Hypothalamus (tissue), 51 donors: ENCODE measurements at places on chromosomes 4 and X.

DNA sequence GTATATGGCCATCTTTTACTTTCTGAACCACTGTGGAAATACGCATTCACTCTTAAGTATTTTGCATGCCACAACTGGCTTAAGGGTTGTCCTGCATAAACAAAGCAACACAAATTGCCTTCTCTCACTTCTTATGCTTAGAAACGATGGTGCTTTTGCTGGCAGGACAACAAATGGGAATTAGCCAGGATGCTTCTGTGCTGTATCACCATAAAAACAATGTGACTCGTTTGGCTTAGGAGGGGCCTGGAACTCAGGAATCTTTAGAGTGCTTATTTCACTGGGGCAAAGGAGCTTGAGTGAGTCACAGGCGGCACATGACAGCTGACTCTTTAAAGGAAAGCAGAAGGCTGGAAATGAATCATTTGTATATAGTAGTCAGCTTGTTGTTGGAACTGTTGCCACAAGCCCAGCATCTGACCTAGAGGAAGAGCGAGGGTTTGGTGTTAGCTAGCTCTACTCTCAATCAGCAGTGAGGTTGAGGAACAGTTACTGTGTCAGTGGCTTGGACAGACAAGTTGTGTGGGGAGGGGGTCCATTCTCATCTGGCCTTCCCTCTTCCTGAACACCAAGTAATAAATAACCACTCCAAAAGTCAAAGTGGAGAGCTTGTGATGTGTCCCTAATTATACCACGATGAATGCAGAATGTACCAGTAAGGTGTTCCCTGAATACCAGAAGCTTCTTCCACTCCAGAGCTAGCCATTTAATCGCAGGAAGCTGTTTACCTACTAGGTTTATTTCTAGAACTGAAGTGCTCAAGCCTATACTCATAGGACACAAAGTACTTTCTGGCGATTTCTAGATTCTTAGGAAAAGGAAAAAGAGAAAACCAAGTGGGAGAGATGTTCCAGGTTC, 293.1 kb downstream of the CAMK2D start:
- peak; percentile 74 for DNase-seq

DNA sequence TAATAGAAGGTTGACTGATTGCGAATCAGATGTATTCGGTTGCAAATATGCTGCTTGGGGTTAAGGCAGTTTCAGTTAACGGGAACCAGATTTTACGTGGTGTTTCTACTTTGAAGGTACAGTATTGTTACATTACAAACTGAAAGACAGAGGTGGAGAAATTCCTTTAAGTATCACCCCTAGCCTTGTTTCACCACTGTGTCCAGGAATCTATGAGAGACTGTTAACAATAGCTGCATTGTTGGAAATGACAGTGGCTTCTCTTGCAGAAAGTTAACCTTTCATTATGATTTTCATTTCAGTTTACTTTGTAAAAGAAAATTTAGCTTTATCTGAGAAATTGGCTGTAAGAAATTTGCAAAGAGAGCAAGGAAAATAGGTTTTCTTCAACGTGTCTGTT, 2.6 kb downstream of the CDKL5 start:
- no peak for DNase-seq

GRCh38 chr4:85672116-85672515, 197.2 kb downstream of the ARHGAP24 start:
- DNase-seq: no peak

- no peak for DNase-seq
Observed at GRCh38 chrX:40010550-40011321, 87.0 kb downstream of the BCOR start.

DNA sequence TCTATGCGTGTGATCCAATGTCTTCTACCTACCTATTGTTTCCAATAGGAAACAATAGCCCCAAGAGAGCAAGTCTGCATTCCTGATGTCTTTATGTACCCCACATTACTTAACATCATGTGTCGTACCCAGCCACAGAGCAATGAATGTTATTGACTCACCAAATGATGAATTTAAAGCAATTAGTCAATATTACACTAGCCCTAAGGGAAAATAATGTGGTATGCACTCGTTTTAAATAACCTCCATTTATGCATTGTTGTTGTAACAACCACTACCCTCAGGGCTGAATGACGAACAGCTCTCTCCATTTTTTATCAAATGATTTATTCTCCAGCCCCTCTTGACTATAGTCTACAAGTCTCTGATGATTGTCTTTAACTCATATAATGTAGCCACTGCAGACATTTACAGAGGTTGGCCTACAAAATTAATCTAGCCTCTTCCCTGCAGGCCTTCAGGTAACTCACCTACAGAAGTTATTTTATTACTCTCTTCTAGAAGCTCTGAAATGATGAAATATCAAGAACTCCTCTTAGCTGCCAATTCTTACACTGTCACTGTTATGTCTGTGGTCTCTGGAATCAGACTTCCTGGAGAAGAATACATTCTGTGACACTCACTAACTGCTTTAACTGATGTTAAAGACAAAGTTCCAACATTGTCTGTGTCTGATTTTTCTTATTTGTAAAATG, 601.7 kb upstream of the GRIA3 start:
- no peak for DNase-seq

DNA sequence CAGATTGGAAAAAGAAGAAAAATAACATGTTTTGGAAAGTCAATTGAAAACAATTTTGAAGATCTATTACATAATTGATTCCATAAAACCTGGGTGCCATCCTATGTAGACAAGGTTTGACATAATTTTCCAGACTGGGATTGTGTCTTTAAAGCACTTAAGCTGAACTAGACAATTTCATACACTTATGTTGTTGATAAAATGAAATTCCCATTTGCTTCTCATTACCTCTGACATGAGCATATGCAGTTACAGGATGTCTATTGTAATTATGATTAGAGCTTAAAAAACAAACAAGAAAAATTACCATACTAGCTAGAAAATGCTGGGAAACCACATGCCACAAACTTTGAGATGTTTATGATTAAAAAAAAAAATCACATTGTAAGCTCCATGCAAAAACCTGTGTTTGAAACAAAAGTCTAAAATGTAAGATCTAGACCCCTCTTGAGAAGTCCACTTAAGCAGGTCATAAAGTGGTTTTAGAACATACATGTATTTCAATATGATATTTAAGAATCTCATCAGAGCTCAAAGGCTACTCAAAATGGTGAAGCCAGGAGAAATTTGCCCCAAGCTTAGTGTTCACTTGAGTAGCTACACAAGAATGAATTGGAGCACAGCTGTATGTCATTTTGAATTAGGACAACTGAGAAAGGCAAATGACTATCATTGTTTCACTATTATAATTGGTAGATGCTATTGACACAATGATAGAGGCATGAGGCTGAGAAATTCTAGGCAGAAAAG, 181.1 kb upstream of the PABPC4L start:
- DNase-seq: no peak

DNA sequence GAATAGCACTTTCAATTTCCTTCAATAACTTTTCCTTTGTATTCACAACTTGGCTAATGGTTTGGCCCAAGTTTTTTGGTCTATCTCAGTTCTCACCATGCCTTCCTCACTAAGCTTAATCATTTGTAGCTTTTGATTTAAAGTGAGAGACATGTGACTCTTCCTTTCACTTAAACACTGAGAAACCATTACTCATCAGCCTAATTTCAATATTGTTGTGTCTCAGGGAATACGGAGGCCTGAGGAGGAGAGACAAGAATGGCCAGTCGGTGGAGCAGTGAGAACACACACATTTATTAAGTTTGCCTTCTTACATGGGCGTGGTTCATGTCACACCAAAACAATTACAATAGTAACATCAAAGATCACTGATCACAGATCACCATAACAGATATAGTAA, 56.7 kb downstream of the TSPAN5 start:
- DNase-seq: no peak

DNA sequence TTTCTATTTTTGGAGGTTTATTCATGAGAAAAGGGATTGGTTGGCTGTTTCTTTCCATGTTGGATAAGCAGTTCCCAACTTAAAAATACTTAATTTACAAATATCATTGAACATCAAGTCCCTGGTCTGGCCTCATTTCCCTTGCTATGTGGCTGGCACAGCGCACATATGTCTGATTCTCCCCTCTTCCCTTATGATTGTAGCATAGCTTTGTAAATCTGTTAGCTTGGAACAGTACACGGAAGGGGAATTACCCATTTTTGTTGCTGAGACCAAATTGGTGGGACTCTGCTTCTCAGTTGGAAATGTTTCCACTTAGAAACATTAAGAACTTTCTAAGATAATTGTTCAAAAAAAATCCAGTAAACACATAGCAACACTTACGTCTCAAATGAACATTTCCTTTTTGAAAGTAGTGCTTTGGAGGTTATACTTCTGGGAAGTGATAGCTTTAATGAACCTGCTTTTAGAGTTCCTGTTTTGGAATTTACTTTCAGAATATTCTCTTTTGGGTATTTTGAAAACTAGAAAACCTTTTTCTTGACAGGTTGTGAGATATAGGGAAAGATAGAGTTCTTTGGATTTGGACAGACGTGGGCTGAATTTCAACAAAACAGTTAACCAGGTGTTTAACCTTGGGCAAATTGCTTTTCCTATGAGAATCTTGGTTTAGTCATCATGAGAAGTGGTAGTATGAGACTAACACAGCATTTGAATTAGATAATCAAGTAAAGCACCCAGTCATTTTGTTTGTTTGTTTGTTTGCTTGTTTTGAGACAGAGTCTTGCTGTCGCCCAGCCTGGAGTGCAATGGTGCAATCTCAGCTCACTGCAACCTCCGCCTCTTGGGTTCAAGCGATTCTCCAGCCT, 47.3 kb downstream of the STIM2 start:
- DNase-seq: no peak

GRCh38 chr4:71004281-71004851, 10.9 kb downstream of the DCK start:
- no peak for DNase-seq

DNA sequence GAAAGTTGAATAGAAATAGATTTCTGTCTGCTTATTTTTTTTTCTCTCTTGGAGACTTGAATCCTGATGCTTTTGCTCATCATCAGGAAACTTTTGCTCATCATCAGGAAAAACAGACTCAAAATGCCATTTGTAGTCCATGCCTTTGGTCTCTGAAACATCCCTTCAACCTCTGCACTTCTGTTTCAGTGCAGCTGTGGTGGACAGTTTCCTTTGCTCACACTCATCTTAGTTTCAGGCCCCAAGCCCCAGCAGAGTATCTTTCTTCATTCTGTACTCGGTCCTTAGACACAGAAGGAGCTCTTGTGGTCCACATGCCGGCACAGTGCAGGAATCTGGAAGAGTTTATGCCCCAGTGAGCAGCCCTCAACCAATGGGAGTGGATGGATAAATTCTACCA, 337.9 kb downstream of the PPP3CA start:
- DNase-seq: no peak

GRCh38 chr4:181213551-181213950, 1029.7 kb upstream of the TENM3 start:
- DNase-seq: no peak

- DNase-seq: peak; percentile 32
Observed at GRCh38 chr4:680928-681645, 6.7 kb downstream of the MYL5 start.

DNA sequence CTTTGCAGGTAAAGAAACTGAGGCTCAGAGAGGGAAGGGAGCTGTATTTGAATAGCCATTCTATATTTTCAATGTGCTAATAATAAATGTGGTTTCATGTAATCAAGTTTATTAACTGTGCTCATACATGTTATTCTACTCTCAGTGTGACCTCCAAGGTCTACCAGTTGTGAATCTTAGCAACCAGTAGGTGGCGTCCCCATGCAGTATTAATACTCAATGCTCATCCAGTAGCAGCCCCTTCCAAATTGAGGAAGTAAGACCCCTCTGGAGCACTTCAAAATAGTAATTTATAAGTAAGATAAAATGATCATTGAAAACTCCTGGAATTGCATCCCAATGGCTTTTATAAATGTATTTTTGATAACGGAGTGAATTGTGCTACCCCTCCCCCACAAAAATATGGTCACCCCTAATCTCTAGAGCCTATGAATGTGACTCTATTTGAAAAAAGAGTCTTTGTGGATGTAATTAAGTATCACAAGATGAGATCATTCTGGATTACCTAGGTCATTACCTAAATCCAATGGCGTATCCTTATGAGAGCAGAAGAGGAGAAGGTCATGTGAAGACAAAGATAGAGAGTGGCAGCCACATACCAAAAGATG, 20.4 kb upstream of the SEPSECS start:
- no peak for DNase-seq

DNA sequence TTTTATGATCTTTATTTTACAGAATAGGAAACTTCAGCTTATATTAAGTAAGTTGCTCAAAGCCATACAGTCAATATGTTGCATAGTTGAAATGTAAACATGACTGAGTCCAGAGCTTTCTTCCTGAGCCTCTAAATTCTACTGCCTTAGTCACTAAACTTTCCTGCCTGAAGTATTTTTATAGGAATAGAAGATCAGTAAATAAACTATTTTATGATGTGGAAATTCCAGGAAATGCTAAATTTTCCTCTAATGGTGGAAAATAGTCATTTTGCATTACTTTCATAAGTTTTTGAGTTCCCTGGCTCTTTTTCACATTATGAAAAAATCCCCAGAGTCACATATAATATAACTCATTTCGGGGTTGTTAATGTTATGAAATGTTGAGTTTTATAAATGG, 182.8 kb downstream of the BANK1 start:
- DNase-seq: no peak

- DNase-seq: peak; percentile 4
Observed at GRCh38 chrX:39214387-39215126, 413.3 kb downstream of the MID1IP1 start.

DNA sequence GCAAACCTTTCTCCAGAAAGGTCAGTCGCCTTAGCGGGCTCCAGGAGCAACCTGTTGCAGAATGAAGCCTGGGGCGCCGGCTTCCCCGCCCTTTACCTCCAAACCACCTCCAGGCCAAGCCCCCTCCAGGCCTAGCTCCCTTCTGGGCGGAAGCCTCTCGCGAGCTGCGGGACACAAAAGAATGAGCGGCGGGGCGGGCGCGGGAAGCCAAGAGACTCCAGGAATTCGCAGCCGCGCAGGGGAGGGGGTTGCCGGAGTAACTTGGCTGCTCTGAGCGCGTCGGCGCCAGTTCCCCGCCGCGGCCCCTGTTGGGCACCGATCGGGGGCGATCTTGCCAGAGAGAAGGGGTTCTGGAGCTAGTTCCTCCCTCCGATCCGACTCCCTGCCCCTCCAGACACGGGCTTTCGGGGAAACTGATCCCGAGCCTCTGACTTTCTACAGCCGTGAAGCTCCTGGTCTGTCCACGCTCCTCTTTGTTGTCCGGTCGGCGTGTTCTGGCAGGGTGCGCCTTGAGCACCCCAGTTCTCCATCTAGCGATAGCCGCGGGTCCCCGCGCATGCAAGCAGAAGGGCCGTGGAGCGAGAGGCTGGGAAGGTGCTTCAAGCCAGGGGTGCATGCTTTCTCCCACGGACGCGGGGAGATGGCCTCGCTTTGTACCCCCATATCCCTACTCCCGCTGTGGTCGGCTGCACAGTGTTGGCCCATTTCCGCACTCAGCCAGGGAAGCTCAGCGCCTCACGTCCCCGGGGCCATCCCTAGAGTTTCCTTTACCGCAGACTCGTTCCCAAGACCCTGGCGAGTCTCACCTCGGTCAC, 1.2 kb downstream of the PROM1 start:
- no peak for DNase-seq

DNA sequence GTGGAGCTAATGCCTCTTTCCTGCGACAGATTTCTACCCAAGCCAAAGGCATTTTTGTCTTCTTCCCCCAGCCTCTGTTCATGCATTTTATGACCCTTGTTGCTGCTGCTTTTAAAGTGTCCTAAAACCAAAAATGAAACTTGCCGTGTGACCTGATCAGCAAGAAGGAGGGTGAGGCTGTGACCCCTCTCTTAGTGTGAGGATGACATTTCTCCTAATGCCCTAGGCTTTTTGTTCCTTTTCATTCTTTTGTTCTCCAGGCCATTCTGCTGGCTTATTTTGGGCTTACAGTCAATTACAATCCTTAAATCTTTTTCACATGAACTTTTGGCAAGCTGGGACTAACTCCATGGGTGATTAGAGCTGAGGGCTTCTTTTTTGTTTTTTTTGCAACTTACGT, 34.4 kb downstream of the PTTG2 start:
- DNase-seq: no peak
